Stimulated activated CD4-positive, alpha-beta T cell treated with anti-CD3 and anti-CD28 coated beads, Interleukin-12 subunit alpha, Interleukin-12 subunit beta, amount 100 ng/mL, for 4 hours (primary cell): ENCODE measurements at places on chromosomes 11 and 22.

GRCh38 chr22:19058713-19059451 is 63.3 kb downstream of the DGCR2 start:
- no peak for DNase-seq

DNA sequence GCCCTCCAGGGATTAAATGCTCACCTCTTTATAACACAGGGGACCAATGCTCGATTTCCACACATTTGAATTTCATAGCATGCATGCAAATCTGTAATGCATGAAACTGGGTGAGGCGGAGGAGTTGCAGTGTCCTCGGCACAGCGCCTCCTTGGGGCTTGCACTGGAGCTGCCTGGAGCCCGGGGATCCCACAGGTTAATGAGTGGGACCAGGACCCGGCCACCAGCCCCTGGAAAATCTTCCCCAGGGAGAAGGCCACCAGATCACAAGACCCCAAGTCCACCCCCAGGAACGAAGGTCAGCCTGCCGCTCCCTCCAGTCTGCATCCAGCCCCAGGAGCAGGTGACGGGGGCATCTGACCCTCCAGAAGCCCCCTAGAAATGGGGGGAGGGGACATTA is 119.1 kb downstream of the MN1 start:
- DNase-seq = no peak

DNA sequence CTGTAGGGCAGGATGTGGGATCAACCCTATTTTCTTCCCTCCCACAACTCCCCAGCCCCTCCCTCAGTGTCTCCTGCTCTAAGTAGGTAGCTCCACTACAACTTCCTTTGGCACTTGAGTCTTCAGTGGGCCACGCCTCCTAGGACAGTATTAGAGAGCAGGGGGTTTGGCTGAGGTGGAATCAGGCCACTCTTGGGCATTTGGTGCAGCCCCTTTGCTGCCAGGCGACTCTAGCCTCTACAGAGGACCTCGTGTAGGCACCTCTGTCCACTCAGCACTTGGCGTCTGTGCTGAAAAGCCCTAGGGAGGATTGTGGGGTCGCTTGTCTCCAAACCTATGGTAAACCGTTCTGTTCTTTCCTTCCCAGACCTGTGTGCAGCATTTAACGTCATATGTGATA is 2.7 kb downstream of the FADD start:
- DNase-seq = no peak

DNA sequence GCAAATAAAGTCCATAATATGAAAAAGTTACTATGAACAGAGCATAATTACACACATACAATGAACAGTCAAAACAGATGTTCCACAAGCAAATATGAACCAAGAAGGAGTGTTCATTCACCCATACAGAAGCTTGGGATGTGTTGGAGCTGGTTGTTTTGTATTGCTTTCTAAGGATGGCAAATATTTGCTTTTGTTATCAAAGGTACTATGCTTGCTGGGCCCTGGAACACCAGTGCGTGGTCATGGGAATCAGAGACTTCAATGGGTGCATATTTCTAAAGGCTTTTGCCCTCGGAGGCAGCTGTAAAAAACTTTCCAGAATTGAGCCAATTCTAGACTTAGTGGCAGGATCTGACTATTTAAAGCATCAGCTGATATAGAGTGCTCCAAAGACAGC is 85.1 kb downstream of the BARX2 start:
- DNase-seq = no peak

GRCh38 chr11:12280199-12280837 is 97.1 kb upstream of the PARVA start:
- DNase-seq = no peak

GRCh38 chr11:26651916-26652315 is 69.9 kb downstream of the SLC5A12 start:
- no peak for DNase-seq

DNA sequence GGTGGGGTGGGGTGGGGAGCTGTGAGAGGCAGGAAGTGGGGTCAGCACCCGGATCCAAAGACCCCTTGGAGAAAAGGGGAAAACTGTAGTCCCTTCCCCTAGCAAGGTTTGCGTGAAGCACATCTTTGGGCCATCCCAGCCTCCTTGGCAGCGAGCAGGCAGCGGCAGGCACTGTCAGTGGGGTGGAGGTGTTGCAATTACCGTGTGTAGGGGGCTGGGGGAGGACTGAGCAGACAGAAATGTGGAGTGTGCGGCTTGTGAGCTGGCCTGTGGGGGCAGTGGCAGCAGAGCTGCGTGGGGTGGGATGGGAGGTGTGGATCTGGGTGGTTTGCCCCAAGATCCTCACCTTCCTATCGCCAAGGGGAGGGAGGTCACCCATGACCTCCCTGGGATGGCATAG is 16.4 kb downstream of the DAGLA start:
- DNase-seq = no peak

DNA sequence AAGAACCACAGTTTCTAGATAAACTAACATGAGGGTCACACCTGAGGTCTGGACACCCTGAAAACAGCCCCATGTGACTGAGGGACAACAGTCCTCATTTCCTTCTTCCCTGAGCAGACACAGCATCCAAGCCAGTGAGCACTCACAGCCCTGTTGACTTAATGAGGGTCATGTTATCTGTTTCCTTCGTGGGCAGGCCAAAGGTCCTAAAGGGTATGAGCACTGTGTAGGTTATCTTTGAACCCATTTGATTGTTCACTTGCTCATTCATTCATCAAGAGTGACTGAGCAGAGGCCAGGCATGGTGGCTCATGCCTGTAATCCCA is 170.7 kb upstream of the B3GAT1 start:
- no peak for DNase-seq

- peak; percentile 89 for DNase-seq
These were observed 29.5 kb upstream of the WNT7B start for GRCh38 chr22:46006379-46007002.
